ENCODE measurements at places on chromosomes 5 and 9.

- no peak for DNase-seq
Observed at GRCh38 chr9:137116027-137116507, 1.5 kb upstream of the DPP7 start.

GRCh38 chr9:100641166-100641565 is 63.3 kb downstream of the CAVIN4 start:
- DNase-seq = no peak

DNA sequence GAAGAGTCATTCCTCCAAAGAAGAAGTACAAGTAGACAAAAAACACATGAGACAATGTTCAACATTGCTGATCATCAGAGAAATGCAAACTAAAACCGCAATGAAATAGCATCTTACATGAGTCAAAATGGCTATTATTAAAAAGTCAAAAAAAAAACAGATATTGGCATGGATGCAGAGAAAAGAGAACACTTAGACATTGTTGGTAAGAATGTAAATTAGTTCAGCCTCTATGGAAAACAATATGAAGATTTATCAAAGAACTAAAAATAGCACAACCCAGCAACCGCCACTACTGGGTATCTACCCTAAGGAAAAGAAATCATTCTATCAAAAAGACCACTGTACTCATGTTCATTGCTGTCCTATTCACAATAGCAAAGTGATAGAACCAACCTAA is 157.5 kb downstream of the CHSY3 start:
- no peak for DNase-seq

DNA sequence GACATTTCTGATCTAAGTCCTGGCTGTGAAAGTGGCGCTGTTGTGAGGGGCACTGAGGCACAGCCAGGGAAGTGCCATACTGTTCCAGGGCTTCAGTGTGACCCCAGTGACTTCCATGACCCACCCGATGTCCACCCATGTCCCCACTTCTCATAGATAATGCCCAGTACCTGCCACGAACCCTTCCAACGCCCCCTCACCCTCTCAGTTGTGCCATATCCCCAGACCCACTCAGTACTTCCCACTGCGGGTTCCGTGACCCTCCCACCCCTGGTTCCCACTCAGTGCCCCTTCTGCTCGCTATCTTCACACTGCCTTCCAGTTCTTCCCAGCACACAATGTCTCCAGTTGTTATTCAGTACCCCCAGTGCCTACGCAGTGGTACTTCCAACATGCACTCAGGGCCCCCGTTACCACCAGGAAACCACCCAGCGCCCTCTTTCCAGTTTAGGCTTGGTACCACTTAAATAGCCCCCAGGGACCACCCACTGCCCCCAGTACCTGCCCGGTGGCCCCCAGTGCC is 30.7 kb upstream of the PSD2 start:
- no peak for DNase-seq

DNA sequence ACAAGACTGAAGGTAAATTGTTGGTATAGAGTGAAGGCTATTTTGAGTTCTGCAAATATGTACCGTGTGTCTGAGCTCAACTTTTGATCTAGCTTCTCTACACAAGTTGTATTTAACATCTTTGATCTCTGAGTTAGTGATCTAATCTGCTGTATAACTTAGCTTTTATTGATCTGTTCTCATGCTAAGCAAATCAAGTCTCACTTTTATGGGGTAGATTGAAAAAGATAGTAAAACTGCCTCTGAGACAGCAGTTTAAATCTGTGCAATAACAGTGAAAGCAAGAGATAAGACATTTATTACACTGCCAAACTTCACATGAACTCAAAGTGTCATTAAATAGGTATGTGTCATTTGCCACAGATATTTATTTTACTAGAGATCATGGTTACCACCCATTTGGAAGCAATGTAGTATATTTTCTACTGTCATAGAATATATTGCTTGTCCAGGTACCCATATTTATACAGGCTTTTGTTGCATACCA is 477.3 kb downstream of the ISL1 start:
- peak; percentile 37 for DNase-seq

DNA sequence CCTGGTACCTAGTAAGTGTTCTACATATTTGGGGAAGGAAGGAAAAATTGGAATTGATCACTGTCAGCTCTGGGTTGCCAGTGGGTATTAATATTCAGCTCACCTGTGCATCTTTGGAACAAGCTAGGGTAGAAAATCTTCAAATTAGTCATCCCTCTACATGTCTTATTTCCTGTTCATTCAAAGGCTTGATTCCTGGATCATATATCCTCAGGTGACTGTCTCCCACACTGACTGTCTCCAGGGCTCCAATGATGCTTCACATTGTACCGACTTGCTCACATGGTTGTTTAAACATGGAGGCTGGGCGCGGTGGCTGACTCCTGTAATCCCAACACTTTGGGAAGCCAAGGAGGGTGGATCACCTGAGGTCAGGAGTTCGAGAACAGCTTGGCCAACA is 11.6 kb upstream of the SUSD1 start:
- DNase-seq = no peak

- no peak for DNase-seq
Observed at GRCh38 chr5:72387985-72388384, 67.8 kb downstream of the PTCD2 start.

GRCh38 chr5:109903061-109903460 is 213.3 kb downstream of the MAN2A1 start:
- DNase-seq = no peak

GRCh38 chr9:110290001-110290400 is 33.7 kb upstream of the TXN start:
- DNase-seq = no peak

- no peak for DNase-seq
Observed at GRCh38 chr5:82031220-82032119, 59.6 kb downstream of the ATG10 start.

- no peak for DNase-seq
Observed at GRCh38 chr5:14743601-14744295, 79.2 kb downstream of the OTULIN start.

DNA sequence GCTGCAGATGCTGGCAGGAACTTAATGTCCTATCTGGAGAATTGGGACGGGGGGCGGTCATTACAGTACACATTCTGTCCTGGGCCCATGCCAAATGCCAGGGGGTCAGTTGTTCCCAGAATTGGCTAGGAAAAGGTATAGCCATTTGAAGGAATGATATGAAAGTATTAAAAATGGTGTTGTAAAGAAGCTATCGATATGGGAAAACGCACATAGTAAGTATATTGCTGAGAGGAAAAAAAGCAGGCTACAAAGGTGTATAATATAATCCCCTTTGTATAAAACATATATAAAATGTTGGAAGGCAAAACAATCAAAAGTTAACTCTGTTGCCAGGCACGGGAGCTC is 450 bp upstream of the ARHGEF39 start:
- no peak for DNase-seq

GRCh38 chr9:84271921-84272556 is 68.5 kb downstream of the SLC28A3 start:
- DNase-seq = no peak

GRCh38 chr9:129609486-129610212 is 11.3 kb downstream of the C9orf50 start:
- DNase-seq = no peak

GRCh38 chr9:116592970-116593369 is 94.1 kb upstream of the TRIM32 start:
- no peak for DNase-seq

DNA sequence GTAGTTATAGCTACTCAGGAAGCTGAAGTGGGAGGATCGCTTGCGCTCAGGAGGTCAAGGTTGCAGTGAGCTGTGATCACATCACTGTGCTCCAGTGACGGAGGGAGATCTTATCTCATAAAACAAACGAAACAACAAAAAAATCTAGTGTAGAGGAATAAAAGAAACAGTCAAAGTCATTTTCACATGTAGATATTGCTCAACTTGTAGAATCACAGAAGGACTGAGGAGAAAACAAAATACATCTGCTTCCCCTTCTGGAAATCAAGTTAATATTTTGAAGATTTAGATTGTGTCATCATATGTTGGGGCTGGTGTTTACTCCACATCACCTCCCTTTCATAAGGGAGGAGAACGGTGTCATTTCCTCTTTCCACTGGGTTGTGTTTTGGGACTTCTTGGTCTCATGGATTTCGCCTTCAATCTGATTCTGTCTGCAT is 8.2 kb upstream of the SLC46A2 start:
- DNase-seq = no peak

DNA sequence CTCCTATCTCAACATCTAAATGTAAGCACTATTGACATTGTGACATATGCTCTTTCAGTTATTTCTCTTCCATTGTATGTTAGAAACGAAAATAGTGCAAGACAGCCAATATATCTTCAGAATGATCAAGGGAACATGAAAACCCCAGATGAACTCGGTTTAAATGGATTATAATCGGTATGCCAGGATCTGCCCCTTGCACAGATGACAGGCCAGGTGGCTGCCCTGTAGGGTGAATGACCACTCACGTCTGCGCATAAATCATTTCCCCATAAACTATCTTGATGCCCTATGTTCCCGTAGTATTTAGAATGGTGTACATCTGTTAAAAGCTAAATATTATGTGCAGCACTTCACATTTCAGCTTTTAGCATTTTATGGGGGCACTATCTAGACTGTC is 69.7 kb upstream of the RANBP3L start:
- no peak for DNase-seq

DNA sequence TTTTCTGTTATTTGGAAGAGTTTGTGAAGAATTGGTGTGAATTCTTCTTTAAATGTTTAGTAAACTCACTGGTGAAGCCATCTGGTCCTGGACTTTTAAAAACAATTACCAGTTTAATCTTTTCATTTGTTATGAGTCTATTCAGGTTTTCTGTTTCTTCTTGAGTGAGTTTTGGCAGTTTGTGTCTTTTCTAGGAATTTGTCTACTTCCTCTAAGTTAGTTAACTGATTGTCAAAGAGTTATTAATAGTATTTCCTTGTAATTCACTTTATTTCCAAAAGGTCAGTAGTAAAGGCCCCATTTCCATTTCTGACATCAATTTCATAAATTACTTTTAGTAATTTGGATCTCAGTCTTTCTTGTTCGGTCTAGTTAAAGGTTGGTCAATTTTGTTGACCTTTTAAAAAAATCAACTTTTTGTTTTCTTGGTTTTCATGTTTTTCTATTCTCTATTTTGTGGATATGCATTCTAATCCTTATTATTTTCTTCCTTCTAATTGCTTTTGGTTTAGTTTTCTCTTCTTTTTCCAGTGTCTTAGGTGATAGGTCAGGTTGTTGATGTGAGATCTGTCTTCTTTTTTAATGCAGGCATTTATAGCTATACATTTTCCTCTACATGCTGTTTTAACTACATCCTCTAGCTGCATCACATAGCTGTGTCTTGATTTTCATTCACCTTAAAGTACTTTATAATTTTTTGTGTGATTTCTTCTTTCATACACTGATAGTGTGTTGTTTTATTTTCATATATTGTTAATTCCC is 7.3 kb upstream of the SMIM3 start:
- DNase-seq = no peak

- no peak for DNase-seq
Observed at GRCh38 chr5:13975246-13975645, 30.8 kb upstream of the DNAH5 start.

DNA sequence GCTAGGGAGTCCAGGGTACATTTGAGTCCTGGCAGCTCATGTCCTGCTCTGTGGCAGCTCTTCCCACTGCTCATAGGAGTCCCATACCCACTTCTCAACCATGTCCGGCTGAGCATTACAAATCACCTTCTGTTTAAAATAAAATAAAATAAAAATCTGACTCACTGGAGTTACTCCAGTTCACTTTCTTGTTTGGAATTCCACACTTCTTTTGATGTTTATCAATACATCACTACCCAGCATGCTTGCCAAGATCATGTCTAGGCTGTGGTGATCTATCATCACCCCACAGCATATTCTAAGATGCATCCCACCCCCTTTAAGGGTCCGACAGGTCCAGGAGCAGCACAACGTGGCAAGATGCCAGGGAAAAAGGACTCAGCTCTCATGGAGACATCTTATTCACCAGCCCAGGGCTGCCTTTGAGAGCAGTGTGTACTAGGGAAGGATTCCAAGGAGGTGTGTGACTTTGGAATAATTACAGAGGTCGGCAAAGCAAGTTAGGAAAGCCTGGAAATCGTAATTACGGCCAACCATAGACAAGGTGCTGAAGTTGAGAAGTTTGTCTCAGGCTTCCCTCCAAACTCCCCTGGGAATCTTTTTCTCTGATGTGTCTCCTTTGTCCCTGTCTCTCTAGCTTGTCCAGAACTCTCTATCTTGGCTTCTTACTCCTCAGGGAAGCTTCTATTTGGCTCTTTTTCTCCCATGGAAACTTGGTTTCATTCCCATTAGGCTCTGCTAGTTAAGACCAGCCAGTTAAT is 111.4 kb upstream of the SLC1A3 start:
- no peak for DNase-seq

- DNase-seq = no peak
Observed at GRCh38 chr5:158922816-158923215, 176.9 kb downstream of the EBF1 start.

GRCh38 chr9:69542942-69543704 is 129.0 kb downstream of the APBA1 start:
- peak; percentile 91 for DNase-seq

GRCh38 chr5:69404659-69405330 is 10.1 kb upstream of the MARVELD2 start:
- no peak for DNase-seq

DNA sequence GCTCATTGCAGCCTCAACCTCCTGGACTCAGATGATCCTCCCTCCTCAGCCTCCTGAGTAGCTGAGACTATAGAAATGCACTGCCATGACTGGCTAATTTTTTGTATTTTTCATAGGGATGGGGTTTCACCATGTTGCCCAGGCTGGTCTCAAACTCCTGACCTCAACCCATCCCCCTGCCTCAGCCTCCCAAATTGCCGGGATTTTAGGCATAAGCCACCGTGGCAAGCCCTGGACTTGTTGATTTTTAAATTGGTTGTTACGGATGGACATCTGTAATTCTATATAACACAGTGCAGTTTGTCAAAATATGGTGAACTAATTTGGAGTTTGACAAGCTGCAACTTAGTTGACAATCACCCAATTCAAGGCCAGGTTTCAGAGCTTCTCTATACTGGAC is 22.7 kb downstream of the SNX18 start:
- no peak for DNase-seq

DNA sequence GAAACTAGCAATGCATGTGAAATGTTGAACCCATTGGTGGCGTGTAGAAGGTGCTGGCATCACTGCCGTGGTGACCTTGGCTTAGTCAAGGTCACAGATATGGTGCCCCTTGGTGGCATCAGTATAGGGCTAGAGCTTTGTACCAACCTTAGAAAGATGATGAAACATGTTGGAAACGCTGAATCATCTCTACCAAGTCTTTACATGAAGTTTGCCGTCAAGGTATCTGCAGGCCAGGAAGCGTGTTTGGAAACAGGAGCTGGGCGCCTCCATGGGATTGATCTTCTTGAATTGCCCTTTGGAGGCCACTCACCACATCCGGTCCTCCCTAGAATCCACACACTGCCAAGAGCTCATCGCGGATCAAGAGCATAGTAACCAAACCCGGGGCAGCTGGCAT is 16.9 kb upstream of the BOD1 start:
- DNase-seq = no peak

GRCh38 chr9:124295159-124295794 is 37.5 kb downstream of the NEK6 start:
- DNase-seq = peak; percentile 74

GRCh38 chr5:135127439-135128240 is 93.6 kb upstream of the PITX1 start:
- no peak for DNase-seq

- peak; percentile 37 for DNase-seq
Observed at GRCh38 chr5:83197326-83197967, 120.1 kb downstream of the XRCC4 start.

GRCh38 chr5:44953078-44953477 is 144.3 kb downstream of the MRPS30 start:
- DNase-seq = no peak

- no peak for DNase-seq
Observed at GRCh38 chr5:116343961-116344360, 230.7 kb downstream of the SEMA6A start.
